ENCODE measurements at places on chromosomes 2 and 18.
A peak's percentile ranks its signal among the peaks of the same experiment; 100 is the strongest.

GRCh38 chr2:233691443-233692433 is 952 bp upstream of the UGT1A6 start:
- no peak for DNase-seq

DNA sequence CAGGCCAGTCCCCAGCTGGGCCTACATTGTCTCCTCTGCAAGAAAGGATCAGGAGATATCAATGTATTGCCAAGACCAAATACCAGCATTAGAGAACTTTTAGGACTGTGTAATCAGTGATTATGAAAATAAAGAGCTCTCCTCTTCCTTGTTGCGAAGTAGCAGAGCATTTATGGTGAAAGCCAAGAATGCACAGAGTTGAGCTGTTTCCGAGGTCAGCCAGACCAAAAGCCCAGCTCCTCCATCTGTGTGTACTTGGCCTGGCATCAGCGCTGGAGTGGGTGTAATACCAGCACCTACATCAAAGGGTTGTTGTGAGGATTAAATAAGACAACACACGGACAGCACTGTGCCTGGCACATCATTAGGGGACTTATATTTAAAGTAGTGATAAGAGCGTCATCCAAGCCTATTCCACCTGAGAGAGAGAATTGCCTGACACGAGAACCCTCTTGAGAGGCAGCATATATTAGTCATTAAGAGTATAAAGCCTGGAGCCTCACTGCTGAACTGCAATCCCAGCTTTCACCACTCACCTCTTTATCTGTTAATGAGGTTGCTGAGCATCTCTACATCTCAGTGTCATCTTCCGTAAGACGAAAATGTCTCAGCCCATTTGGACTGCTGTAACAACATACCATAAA is 7.4 kb upstream of the SLC16A14 start:
- DNase-seq, result no peak

DNA sequence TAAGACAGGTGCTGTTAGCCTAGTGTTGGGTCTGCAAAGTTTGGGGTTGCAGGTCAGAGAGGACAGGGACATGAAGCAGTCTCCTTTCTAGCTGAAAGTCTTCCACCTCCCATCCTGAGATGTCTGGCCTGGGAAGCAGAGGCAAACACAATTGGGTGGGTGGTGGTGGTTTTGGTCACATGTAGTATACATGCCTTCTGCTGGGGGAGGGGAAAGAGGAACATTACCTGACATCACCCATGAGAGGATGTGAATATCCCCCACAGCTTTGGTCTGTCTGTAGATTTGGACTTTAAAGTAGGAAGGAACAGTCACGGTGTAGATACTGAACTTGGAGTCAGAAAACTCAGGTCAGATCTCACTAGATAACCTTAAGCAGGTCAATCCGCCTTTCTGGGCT is 4.6 kb upstream of the DNAJC5G start:
- DNase-seq, result no peak

DNA sequence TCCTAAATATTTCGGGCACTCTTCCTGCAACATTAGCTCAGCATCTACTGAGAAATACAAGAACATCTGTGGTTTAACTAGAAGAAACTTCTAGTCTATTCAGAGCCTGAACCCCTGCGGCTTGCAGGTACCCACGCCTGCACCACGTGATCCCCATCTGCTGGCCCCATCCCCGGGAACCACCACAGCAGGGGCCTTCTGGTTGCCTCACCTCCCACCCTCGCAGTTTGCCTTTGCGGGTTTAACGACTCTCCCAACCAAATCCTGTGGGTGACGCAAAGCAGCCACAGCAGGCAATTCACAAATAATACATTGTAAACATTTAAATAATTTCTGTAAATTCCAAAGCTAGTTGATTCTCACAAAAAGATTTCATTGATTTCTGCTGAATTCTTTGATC is 90.2 kb upstream of the TMEM18 start:
- no peak for DNase-seq

GRCh38 chr2:137339051-137339450 is 573.7 kb downstream of the THSD7B start:
- DNase-seq, result no peak

DNA sequence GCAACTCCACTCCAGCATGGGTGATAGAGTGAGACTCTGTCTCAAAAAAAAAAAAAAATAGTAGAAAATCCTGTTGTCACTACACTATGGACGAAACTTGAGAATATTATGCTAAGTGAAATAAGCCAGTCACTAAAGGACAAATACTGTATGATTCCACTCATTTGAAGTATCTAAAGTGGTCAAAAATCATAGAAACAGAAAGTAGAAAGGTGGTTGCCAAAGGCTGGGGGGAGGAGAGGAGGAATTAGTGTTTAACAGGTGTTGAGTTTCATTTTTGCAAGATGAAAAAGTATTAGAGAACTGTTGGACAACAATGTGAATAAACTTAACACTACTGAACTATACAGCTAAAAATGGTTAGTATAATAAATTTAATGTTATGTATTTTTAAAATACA is 18.8 kb upstream of the RMP24 start:
- no peak for DNase-seq

DNA sequence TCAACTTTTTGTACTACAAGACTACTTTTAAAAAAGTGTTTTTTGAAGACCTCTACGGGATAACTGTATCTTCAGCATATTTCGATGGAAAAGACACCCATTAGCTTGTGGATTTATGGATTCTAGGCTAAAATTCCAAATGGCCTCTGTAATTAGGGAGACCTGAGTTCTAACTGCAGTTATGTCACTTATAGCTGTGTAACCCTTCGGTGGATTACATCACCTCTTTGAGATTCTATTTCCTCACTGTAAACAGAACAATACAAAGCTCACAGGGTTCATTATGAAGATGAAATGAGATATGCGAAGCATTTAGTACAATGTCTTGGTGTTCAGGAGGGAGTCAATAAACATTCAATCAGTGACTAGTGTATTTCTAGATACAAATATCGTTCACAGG is 24.2 kb downstream of the LMAN2L start:
- no peak for DNase-seq

- peak; percentile 53 for DNase-seq
These were observed 143.6 kb upstream of the MAP3K20 start for GRCh38 chr2:172931918-172932520.

GRCh38 chr2:118635891-118636290 is 211.6 kb downstream of the EN1 start:
- no peak for DNase-seq

DNA sequence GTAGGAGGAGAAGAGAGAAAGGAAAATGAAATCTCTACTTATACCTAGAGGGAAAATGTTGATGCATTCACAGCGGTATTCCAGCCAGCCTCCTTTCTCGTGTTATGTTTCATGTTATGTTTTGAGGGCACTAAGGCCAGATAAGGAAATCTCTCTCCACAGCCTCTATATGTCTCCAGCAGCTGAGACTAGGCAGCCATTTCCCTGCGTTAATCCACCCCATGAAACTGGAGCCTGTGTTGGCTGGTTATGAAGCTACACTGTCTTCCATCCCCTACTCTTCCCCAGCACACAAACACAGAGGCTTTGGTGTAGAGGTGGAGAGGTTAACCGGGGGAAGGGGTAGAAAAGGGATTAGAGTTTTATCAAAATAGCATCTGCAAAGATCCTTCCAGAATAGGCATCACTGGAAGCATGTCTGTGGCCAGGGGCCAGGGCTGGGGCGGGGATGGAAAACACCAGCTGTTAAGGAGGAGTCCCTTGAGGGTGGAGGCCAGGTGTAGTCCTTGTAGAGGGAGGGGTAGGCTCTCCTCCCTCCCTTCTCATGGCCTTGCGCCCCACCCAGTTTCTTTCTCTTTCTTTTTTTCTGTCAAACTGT is 100.9 kb upstream of the TNP1 start:
- no peak for DNase-seq

DNA sequence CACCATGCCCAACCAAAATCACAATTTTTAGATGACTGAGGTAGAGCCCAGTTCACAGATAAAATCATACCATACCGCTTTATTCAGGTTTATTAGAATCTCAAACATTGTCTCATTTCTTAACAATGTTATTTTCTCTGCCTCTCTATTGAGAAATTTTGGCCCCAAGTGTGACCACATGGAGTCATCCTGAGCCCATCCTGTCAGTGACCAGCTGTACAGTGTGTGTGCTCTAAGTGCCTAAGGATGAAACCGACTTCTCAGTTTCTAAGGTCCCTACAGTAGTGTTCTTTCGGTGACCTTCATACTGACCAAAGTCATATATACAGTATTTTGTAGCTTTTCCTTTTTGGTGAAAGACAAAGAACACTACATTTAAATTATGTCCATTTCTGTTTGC is 123.7 kb upstream of the MSTN start:
- no peak for DNase-seq

DNA sequence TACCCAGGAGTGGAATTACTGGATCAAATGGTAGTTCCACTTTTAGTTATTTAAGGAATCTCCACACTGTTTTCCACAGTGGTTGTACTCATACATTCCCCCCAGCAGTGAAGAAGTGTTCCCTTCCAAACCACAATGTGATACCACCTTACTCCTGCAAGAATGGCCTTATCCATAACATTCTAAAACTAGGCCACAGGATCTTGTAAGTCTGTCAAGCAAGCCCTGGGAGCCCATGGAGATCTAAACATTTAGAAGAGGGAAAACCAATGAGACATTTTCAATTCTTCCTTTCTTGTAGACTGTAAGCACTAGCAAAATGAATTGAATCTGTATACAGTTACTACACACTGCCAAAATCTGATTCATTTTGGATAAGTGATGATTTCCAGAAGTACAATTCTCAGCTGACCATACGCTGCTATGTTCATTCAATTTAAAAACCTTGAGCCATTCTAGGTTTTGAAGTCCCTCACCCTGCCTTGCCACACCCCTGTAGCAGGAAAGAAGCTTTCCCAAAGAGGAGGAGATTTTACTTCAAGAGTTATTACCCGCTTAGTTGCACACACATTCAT is 149.1 kb downstream of the SLC8A1 start:
- no peak for DNase-seq

All from activated T-cell treated with anti-CD3 and anti-CD28 coated beads for 4 hours (primary cell).